NCI-H1436 treated with DMSO at 0.1 percent for 48 hours (cell line): ENCODE measurements at places on chromosomes 11 and 22.

DNA sequence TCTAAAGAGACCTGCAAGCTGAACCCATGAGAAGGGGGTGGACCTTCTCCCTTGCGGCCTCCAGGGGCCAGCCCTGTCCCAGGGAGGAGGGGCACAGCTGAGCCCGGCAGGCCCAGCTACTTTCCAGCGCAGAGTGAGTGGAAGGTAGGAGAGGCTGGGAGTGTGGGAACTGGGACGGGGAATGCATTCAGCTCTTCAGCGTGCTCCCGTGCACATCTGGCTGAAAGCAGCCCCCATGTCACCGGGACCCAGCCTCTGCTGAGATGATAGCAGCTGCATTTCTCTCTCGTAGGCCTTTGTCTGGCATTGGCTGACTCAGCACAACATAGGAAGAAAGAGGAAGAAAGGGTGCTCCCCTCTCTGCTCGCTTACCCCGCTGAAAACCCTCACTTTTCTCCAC is 951.5 kb downstream of the TBC1D22A start:
- no peak for DNase-seq

DNA sequence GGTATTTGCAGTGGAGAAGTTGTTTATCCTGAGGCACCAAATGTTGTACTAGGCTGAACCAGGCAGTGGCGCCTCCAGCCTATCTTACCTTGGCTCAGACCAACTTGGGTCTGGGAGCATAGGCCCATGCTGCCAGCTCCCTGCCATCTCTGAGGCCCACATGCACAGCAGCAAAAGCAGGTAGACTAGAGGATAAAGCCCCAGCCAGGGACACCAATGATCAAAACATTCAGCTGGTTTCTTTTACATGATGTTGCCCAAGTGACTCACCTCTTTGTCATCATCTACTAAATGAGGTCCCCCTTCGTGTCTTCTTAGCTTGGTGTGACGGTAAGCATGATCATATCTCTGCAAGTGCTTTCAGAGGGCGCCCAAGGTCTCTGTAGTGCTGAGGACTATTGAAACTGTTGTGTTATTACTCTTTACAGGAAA is 112.1 kb upstream of the DRD2 start:
- no peak for DNase-seq

DNA sequence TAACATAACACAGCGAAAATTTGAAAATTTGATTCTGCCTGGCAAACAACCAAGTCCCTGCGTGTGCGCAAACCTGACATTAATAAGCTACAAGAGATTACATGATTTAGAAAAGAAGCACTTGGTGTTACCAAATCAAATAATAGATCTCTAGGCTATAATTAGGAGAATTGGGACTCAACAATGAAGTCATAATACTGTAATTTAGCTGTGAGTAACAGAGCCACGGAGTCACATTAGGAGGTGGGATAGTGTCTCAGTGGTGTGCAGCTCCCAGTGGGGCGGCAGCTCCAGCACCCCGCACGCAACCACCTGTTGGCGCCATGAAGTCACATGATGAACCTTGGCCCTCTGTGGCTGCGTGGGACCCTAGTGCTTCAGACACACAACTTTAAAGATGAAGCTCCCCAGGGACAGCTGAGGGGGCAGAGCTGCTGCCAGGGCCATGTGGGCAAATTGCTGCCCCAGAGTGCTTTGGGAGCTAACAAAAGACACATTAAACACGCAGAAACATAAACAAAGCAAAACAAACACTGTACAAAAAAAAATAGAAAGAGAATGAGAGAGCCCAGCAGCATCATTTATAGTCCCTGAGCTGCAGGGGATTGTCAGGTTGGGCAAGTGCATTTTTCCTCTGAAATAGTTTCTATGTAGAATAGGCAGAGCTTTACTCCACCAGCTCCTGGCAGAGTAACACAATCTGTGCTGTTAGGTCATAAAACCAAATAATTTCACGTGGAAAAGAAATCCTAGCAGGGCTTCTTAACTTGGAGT is 605.6 kb downstream of the SOX6 start:
- peak; percentile 98 for DNase-seq

DNA sequence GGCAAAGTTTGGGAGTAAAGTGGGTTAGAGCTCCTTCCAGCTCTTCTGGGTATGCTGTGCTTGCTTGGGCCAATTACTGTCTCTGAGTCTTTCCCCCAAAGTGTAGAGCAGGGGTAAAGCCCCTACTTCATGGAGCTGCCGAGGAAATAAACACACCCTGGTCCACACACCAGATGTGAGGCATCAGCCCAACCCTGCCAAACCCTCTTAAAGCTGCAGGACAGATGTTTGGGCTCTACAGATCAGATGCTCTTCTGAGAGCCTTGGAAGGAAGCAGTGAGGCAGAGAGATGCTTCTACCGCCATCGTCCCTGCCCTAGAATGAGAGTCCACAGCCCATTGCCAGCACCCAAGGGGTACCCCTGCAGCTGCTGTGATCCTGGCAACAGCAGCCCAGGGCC is 64.7 kb downstream of the ELFN2 start:
- no peak for DNase-seq

DNA sequence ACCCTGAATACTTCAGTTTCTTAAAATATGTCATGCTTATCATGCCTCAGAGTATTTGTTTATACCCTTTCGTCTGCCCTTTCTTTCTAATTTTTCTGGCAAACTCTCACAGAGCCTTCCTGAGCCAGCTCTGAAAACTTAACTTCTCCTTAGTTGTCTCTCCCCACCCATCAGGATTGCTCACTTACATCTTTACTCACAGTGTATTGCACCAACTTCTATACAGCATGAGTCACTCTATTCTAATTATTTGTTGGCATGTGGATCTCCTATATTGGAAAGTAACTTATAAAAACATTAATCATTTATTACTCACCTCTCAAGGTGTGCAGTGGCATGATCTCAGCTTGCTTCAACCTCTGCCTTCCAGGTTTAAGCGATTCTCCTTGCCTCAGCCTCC is 114.9 kb downstream of the FANCF start:
- no peak for DNase-seq

DNA sequence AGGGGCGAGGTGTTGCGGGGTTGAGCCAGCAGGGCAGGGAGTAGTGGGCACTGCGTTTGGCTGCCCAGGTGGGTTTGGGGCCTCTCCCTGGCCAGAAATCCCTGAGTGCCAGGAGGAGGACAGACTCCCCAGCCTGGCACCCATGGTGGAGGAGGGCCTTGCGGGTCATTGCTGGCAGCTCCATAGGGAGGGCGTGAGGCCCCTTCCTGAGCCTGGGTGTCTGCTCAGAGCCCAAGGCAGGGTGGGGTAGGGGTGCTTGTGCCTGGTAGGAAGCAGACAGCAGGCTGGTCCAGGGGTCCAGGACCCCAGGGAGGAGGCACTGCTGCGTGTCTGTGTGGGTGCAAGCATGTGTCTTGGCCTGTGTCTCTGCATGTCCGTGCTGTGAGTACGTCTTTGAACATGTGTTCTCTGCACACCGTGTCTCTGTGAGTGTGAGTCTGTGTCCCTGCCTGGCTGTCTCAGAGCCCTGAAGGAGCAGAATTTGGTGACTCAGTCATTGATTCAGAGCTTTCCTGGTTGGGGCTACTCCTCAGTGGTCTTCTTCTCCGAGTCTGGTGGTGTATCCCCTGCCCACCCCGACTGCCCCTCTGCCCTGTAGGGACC is 3.9 kb downstream of the TSPAN4 start:
- DNase-seq, result no peak

DNA sequence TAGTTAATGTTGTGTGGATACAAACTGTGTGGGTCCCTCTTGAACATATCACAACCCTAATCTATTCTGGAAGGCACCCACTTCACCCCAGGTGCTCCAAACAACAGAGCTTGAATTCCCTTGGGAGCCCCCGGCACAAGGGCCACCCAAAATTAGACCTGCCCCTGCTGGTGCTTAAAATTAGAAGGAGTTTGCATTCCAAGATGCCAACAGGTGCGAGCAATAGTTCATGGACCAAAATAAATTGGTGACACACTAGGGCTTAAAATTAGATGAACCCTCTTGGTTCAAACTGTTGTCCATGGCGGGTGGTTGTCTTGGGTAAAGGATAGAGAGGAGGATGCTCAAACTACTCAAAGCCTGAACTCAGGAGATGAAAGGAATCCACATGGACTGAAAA is 291.5 kb downstream of the MN1 start:
- no peak for DNase-seq

- DNase-seq, result no peak
Measured at GRCh38 chr11:7632211-7632610, 41.1 kb downstream of the CYB5R2 start.

- no peak for DNase-seq
Measured at GRCh38 chr11:112836256-112836602, 125.0 kb upstream of the NCAM1 start.

DNA sequence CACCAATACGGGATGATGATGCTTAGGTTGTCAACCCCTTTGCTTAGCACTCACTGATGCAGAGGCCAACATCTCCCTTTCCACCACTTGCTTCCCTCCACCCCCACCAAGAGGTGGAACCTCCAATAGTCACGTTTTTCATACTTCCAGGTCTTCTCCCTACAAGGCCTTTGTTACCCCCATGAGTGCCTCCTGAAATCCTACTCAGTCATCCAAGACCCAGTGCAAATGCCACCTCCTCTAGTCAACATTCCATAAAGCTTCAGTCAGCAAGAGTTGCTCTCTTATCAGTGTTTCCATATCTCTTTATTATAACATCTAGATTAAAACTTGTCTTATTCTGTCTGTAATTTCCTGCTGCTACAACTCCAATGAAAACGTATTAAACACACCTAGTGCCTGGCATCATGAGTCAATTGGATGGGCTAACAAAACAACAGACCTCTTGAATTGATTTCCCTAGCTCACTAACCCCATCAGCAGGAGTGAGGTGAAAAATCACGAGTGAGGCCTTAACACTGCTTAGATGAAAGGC is 370.7 kb upstream of the CCDC90B start:
- DNase-seq, result no peak
